ACHN (cell line): ENCODE measurements at places on chromosomes 5 and 9.

- no peak for DNase-seq
Measured at GRCh38 chr9:94706922-94707321, 19.6 kb upstream of the AOPEP start.

DNA sequence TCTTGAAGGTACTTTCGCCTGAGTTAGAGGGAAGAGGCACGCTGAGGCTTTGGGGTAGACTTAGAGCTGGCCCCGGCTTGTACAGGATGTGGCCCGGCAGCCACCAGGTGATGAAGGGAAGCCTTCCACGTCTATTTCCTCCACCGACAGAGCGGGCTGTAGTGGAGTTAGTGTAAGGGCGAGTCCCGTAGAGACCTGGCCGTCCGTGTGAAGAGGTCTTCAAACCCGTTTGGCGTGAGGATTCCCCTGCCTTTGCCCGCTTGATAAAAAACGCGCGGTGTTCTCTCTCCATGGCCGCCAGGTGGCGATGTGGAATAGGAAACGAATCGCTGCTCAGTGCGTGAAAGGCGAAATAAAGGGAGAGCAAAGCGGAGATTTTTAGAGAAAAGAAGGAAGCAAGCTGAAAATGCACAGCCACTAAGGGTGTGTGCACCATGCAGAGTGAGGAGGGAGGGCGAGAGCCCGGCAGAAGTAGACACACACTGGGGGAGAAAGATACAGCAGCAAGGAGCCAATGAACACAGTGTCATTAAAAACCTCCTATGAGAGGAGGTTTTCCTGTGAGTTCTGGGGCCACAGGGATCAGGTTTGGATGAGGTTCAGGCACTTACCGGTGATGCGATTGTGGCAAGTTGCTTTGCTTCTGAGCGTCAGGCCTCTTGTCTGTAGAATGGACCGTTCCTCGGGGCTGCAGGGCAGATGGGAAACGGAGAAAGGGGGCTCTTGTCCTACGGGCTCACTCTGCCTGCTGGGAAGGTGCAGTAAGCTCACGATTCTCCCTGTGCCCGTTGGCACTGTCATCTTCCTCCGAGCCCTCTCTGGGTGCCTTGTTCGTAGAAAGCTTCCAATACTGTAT, 34.2 kb downstream of the STC2 start:
- DNase-seq, result peak; percentile 68

- no peak for DNase-seq
Measured at GRCh38 chr9:107276966-107277710, 5.9 kb upstream of the RAD23B start.

DNA sequence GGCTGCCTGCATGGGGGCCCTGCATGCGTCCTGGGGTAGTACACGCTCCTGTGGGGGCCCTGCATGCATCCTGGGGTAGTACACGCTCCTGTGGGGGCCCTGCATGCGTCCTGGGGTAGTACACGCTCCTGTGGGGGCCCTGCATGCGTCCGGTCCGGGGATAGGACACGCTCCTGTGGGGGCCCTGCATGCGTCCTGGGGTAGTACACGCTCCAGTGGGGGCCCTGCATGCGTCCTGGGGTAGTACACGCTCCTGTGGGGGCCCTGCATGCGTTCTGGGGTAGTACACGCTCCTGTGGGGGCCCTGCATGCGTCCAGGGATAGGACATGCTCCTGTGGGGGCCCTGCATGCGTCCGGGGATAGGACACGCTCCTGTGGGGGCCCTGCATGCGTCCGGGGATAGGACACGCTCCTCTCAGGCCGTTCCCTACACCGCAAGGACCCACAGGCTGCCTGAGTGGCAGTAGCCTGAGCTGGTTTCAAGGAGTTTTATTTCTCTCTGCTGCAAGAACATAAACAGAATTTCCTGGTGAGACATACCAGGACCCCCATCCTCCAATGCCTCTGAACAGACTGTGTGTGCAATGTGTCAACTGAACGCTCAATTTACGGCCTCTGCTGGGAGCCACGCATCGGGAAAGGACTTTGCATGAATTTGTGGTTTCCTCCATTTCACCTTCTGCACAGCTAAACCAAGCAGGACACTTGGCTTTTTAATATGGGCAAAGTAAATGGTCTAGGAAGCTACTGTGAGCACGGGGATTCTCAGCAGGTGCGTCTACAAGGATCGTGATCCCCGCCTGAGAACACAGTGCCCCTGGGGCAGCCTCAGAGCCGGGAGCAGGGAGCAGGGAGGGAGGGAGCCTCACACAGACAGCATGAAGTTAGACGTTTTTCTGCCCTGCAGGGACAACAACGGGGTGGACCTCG, 48.9 kb upstream of the CLPTM1L start:
- no peak for DNase-seq

DNA sequence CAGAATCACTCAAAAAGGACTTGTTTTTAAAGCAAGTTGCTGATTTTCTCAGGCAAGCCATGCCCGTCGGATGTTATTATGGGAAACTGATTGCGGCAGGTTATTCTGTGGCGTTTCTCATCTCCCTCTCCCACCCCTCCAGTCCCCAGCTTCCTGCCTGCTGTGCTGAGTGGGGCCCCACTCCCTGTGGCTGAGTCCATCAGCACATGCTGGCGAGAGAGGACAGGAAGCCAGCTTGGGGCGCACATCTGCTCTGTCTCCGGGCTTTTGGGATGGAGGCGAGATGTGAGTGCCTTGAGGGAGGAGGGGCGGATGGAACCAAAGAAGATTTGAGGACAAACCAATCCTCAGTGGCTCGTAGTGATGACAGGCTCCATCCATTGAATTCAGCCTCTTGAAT, 108.0 kb downstream of the DAPK1 start:
- no peak for DNase-seq

- no peak for DNase-seq
Measured at GRCh38 chr5:104778-105296, 12.9 kb downstream of the PLEKHG4B start.

- no peak for DNase-seq
Measured at GRCh38 chr9:81351166-81351565, 338.2 kb downstream of the TLE1 start.

DNA sequence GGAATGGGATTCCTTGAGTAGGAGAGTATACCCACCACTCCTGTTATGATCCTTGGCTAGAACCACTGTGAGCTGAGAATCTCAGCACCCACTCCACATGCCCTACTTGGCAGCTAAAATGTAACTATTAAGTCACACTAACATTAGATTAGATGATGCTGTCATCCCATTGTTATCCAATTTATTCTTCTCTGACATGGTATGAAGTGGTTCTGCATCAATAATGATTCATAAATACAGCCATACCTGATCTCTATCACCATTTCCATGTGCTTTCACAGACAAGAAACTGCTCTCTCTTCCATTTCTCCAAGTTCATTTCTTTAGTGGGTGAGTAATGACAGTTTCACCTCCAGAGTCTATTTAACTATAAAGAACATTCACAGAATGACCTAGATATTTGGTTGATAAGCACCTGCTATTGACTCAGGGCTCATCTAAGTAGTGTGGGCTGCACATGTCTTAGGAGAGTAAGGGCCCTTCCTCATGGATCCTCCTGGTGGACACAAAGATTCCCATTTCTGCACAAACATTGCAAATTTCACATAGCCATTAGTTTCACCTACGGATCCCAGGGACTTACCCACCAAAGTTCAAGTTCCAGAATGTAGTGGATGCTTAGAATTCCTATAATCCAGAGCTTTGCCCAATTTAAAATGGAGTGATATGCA, 187.9 kb downstream of the EBF1 start:
- no peak for DNase-seq

DNA sequence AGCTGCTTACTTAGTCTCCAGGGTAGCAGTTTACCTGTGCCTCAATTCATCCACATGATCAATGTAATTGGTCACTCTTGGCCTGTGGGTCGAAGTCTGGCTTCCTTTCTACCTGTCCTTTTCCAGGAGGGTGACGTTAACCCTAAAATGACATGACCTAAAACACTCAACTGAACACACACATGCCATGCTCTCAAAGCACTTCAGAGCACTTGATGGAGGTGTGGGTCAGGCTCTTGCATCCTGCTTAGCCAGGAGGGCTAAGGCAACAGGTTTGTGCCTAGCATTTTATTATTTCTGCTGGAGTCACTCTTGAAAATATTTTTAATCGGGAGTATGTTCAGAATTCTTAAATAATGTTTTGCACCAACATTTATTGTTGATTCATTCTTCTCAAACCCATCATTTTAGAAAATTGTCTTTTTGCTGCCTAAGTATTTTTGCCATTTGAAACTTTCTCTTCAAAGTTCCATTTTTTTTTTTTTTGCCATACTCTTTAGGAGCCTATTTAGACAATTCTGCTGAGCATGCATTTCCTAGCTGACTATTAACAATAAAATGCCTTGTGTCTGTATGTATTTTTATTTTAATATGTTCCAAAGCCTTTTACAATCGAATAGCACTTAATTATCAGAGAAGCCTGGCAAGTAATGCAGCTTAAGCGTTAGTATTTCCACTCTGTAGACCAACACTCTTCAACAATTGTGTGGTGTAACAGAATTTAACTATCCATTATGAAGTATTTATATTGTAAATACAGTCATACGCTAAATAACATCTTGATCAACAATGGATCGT, 59.1 kb downstream of the ATP10B start:
- no peak for DNase-seq

DNA sequence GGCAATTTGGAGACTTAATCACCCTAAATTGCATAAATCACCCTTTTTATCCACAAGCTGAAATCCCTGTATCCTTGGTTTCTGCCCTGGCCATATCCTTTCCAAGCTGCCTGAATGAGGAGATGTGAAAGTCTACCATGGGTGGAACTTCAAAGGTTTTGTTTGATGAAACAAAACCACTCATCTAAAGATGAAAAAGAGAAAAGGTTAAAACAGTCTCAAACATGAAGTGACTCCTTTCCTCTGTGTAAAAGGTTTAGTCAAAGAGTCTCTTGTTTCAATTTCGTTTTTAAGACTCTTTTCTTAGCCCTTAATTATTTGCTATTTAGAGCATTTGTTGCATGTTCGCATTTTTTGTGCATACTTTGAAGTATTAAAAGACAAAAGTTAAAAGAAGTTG, 11.2 kb downstream of the SLC45A2 start:
- no peak for DNase-seq

DNA sequence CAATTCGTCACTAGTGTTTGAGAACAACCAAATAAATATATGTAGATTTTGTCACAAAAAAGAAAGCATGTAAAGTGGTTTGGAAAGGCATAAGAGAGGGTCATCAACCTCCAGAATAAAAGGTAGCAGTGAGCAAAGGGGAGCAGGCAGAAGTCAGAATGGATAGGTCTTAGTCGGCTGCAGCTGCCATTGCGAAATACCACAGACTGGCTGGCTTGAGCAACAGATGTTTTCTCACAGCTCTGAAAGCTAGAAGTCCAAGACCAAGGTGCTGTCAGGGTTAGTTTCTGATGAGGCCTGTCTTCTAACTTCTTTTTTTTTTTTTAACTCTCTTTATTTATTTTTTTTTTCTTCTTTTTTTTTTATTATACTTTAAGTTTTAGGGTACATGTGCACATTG, 208.1 kb upstream of the PIK3R1 start:
- DNase-seq, result no peak

GRCh38 chr5:93573354-93574351, 7.4 kb downstream of the NR2F1-AS1 start:
- DNase-seq, result no peak

DNA sequence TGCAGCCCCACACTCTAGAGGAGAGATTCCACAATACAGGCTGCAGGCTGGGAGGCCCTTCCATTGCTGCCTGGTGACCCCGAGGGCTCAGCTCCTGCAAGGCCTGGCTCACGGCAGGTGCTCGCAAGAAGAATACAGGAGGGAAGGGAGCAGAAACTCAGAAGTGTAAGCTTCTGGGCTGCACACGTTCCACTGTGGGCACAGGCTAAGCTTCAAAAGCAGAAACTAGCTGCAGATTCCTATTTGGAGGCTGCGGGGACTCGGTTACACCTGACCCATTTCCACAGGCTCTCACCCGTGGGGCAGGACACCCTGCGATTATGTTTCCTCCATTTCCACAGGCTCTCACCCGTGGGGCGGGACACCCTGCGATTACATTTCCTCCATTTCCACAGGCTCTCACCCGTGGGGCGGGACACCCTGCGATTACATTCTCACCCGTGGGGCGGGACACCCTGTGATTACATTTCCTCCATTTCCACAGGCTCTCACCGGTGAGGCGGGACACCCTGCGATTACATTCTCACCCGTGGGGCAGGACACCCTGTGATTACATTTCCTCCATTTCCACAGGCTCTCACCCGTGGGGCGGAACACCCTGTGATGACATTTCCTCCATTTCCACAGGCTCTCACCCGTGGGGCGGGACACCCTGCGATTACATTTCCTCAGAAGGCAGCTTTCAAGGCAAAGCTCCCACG, 10.3 kb downstream of the LPCAT1 start:
- no peak for DNase-seq

DNA sequence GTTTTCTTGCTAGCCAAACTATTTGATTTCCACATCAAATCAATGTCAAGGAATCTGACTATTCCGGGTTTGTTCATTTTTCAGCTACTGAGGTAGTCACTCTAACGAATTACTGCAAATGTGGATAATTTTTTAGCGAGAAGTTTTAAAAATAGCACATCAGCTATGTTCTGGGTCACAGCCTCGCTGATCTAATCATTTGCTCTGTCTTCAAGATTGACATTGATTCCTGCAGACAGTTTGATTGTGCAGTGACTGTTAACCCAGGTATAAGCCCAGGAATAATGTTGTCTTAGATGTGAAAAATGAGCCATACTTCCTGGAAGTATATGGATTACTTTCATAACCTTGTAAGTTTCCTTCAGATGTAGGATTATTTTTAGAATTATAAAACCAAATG, 175.1 kb downstream of the BAAT start:
- no peak for DNase-seq

GRCh38 chr9:135023088-135023785, 64.2 kb upstream of the OLFM1 start:
- no peak for DNase-seq

DNA sequence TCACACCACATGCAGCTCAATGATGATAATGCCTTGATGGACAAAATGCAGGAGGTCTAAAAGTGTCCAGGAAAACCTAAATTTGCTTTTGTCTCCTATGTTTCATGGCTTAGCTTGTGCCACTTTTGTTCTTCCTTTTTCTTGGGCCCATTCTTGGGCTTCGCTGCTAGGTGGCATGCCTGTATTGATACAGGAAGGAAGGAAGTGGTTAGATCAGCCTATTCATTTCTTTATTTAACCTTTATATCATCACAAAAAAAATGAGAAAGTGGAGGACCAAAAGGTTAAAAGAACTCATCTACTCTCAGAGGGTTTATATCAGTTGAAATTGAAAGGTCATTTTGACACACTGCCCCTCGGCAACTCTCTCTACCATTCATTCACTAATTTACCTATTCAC, 260.2 kb downstream of the ARHGAP26 start:
- no peak for DNase-seq

DNA sequence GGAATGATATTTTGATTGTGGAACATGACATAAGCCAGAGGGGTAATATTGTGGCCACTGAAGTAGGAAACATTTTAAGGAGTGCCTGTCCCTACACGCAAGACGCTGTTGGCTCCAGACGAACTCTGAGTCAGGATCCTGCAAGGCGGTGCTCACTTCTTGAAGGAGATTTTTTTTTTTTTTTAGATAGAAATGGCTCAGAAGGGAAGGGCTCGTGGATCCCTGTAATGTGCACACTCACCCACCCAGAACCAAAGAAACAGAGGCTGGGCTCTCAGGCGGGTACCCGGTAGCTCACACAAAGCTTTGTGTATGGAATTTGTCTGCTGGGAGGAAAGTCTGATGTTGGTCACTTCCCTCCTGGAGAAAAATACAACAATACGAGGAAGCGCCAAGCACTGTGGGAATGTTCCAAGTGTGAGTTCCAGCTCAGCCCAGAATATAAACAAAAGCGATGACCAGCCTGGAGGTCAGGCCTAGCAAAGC, 25.7 kb downstream of the RAPGEF1 start:
- DNase-seq, result no peak
